ENCODE measurements at places on chromosomes 6 and 20.

DNA sequence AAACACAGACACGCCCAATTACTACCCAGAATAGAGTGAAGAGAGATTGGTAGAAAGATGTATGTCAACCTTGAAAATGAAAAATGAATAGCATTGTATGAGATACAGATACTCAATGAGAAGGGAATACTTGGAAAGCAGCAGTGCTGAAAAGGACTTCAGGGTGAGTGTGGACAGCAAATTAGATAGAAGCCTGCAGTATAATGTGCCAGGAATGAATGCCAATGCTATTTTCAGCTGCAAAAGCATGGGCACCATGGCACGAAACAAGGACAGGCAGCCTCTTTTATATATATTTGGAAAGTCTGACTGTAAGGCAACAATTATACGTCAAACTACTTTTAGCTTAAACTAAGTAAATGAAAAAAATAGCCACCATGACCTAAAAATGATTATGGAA is 118.2 kb downstream of the PTCHD4 start:
- DNase-seq: no peak

DNA sequence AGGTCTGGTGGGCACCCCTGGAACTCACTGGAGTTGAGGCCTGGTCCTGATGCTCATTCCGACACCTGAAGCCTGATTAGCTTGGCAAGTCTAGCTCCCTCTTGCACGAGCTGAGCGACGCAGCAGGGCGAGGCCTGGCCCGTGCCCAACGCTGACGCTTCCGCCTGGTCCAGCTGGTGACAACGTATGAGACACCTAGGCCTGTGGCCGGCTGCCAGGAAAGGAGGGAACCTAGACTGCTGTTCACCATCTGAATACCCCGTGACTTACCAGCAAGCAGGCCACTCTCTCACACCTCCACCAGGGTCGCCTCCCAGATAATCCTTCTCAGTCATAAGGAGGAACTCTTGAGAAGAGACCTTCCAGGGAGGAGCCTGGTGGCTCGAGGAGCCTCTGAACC is 24.5 kb downstream of the YTHDF1 start:
- no peak for DNase-seq

DNA sequence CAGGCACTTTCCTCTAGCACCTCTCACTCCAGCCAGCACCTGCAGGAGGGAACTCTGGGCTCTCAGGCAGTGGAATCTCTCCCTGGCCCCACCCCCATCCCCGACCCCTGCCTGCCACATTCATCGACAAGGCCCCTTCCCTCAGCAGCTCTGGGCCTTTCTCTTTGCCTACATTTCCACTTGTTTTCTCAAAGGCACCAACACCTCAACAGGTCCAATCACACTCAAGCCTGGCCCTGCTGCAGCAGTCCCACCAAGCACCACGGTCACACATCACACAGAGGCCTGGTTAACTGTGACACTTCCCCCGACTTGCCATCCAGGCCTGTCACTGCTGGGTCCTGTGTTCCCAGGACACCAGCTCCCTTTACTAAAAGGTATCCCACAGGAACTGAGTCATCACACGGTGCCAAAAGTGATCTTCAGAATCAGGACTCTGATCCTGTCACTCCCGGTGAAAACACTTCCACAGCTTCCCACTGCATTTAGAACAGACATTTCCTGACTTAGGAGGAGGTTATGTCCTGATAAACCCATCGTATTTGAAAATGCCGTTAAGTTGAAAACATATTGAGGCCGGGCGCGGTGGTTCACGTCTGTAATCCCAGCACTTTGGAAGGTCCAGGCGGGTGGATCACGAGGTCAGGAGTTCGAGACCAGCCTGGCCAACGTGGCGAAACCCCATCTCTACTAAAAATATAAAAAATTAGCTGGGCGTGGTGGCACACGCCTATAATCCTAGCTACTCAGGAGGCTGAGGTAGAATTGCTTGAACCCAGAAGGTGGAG is 54.9 kb downstream of the MYH7B start:
- no peak for DNase-seq

GRCh38 chr6:44681761-44682160 is 294.3 kb downstream of the CDC5L start:
- DNase-seq: no peak

- DNase-seq: peak; percentile 75
Observed at GRCh38 chr20:58623579-58624473, 27.3 kb upstream of the STX16 start.

GRCh38 chr20:32544893-32545840 is 40.0 kb downstream of the NOL4L start:
- DNase-seq: no peak

GRCh38 chr6:97717086-97717485 is 434.1 kb upstream of the MMS22L start:
- DNase-seq: no peak

DNA sequence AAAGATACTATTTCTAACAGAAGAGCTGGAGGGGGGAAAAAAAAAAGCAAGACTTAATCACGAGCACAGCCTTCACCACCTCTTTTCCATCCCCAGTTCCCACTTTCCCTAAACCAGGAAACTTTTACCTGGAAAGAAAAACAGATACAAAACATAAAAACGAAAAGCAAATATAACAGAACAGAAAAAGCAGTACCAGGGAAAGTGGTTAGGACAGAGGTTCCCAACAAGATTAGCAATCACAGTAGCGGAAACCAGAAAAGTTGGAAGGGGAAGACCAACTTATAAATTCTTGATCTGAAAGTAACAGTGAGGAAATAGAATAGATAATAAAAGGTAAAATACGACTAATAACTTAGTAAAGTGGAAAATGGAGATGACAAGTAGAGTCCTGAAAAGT is 1.2 kb downstream of the DDX39B start:
- DNase-seq: no peak

- DNase-seq: no peak
Observed at GRCh38 chr6:17820055-17820454, 113.3 kb upstream of the NUP153 start.

DNA sequence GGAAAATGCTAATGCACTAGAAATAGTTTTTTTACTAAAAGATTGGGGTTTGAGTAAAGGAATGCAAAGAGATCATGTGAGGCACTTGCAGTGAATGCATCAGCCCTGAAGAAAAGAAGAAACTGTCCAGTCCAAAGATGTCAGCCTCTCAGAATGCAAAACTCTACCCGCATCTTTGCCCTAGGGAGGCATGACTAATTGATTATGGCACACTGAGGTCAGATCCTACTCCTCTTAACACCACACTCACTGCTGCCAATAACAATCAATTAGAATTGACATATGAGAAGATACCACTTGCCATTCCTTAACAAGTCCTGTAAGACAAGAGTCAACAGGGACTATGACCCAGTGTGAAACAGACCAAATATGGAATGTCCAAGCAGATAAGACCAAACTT is 262.3 kb upstream of the PLN start:
- no peak for DNase-seq

DNA sequence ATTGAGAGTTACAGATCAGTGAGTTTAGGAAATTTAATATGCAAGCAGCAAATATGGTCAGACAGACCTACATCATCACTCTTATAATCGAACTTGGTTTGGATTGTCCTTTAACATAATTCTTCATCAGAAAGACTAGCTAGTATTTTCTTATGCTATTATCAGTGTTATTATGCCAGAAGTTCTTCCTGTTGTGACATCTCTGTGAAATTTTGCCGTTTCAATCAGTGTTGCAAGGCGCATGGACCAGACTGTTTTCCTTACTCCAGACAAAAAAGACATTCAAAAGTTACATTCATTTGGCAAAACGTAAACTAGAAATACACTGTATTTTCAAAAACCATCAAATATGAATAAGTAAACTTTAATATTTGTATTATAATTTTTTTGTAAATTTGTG is 5.7 kb upstream of the TENT5A start:
- DNase-seq: no peak

DNA sequence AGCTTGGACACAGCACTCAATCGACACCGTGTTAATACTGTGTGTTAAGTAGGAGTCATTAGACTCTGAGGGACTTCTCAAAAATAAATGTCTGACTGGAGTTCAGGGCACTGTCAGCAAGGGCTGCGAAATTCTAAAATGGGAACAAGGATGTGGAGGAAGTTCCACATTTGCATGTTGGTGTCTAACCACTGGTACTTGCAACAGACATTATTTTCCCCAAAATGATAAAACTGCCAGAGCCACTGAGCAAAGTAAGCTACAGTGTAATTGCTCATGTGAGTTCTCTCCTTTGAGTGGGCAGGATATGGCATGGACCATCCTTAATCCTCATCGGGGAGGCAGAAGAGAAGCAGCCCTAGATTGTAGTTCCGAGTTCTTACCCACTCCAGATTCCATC is 215.9 kb downstream of the SLC24A3 start:
- no peak for DNase-seq
